ENCODE measurements at places on chromosomes 11 and 22.
A peak's percentile ranks its signal among the peaks of the same experiment; 100 is the strongest.

DNA sequence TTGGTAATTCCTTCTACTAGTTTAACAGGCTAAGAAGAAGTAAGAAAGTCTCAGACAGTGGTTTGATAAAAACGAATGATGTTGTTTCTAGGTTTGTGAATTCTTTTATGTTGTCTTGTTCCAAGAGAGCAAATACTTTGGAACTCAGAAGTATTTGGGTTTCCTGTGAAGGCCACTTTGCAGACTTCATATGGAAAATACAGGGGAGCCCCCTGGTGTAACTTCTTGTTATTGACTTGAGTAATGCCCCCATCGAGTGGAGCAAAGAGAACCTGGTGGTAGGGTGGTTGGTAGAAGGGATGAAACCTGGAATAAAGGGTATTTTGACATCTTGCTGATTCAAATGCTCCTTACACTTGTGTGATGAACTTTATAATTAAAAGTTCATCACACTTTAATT is 40.0 kb upstream of the PTH start:
- DNase-seq: no peak

- DNase-seq: no peak
Measured at GRCh38 chr22:36562261-36562835, 33.4 kb upstream of the EIF3D start.

DNA sequence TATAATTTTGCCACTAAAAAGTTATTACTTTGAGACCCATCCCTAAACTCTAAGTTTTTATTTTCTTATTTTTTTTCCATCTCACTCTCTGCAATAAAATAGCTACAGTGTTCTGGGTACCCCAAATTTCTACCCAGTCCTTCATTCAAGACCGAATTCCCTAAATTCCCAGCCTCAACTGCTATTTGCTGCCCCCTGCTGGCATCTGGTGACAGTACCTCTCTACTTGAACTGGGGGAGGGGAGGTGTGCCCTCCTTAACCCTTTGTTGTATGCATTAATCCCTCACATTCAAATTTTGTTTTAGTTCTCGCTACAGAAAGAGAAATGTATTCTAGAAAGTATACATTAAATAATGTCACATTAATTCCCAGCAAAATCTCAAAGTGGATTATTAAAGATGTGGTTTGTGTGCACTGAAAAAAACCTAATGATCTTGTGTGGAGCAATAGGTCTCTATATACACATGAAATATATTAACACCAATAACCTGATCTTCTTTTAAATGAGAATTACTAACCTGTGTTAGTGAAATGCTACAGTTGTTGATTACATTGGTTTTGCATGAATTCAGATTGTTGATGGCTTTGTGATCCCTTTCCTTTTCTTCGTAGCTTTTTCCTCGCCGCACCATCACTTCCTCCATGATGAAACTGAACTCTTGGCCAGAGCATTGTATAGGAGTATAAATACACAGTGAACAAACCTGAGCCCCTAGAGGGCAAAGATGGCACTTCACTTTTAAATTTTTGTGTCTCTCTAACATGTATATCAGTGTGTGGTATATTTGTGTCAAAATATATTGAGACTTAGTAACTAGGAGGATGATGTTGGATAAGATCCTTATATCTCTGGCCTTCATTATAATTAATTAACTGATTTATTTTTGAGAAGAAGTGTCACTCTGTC is 590.0 kb downstream of the METTL15 start:
- DNase-seq: peak; percentile 26

DNA sequence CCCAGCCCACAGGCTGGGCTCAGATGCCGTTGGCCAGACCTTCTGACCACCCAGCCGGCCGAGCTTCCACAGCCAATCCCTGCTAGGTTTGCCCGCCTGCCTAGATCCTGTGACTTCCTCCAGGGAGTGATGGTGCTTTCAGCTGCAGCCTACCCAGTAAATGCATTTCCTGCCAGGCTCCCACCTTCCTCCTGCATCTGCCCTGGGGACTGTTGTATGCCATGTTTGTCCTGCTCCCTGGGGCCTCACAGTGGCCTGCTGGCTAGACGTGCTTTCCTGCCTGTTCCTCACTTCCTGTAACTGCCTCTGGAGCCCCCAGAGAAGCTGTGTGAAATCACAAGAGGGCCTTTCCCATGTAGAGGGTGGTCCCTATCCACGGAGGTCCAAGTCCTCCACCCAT is 86.2 kb downstream of the GALNT18 start:
- no peak for DNase-seq

DNA sequence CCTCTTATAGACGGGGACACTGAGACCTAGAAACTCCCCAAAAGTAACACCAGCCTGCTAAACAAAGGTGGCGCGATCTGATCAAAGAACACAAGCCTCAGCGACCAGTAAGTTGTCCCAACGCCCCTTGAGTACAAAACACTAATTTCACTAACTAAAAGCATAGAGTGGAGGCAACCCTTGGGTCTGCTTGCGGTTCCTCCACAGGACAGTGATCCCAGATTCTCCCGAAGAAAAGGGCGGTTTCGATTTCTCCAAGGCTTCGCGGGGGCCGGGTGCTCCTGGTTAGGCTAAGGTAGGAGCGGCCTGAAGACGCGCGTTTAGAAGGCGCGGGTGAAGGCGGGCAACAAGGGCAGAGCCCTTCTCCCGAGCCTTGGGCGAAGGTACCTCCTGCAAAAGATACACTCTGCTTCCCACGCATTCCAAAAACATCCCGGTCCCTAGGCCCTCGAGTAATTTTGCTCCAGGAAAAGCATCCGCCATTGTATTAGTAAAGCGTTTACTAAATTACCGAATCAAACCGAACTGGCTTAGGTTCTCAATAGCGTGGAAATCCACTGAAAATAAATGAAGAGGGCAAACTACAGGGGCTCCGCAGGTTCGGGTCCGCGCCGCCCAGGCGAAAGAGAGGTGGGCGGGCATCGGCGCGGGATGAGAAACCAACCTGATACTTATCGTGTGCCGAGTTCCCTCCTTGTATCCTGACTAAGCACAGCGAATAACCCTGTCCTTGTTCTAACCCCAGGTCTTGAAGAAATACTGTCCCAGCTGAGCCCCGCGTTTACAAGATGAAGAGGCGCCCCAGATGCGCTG is 2.0 kb downstream of the WT1 start:
- no peak for DNase-seq

Data from NCI-H1105 (cell line).